ENCODE measurements at places on chromosomes 1 and 21.

GRCh38 chr1:36807262-36807661, 227.1 kb downstream of the GRIK3 start:
- no peak for DNase-seq

GRCh38 chr1:179881642-179882252, 338 bp upstream of the TOR1AIP1 start:
- DNase-seq: no peak

GRCh38 chr1:110563089-110563488, 43.1 kb downstream of the KCNA2 start:
- DNase-seq: no peak

DNA sequence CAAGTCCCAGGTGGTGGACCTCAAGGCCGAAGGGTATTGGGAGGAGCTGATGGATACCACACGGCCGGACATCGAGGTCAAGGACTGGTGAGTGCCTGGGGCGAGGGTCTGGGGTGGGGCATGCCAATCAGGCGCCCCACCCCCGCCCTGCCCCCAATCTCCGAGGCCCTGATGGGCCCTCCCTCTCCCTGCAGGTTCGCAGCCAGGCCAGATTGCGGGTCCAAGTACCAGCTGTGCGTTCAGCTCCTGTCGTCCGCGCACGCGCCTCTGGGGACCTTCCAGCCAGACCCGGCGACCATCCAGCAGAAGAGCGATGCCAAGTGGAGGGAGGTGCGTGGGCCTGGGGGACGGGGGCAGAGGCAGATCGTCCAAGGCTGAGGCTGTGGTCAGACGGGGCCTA, 3.9 kb downstream of the FBXO44 start:
- no peak for DNase-seq

DNA sequence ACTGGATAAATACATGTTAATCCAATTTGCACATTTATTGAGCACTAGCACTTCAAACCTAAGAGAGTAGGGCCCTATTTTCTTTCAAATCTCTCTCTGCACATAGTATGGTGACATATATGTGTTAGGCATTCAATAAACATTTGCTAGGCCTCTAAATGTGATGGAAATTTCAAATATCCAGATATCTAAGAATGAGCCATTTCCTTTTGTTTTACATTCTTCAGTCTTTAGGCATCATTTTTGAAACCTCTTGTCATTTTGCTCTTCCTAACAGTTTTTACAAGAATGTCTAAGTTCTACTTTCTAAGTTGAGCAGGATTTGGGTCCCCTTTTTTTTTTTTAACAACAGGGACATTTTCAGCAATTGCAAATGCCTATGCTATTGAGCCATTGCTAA, 395.7 kb upstream of the ST6GALNAC5 start:
- no peak for DNase-seq

DNA sequence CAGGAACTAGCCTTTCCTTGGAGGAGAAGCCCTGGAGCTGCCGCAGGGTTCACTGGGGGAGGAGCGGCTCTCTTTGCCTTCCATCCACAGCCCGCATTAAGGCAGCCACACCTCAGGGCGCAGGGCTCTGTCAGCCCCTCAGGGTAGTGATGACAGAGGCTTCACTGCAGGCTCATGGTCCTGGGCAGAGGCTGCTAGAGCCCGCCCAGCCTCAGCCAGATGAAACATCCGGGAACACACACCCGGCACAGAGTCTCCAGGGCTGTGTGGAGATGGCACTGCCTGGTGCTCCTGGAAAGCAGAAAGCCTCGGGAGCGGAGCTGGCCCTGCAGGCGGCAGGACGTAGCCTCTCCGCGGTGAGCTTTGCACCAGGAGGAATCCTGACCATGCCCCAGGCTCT, 29.4 kb upstream of the PEX10 start:
- no peak for DNase-seq

GRCh38 chr1:209609791-209610630, 26.5 kb downstream of the CAMK1G start:
- DNase-seq: no peak

Measured in T-helper 17 cell (primary cell).